ENCODE measurements at places on chromosomes 12 and 14.

GRCh38 chr12:58564721-58565120, 355.6 kb downstream of the LRIG3 start:
- no peak for DNase-seq

- no peak for DNase-seq
Observed at GRCh38 chr12:12240662-12241340, 26.0 kb downstream of the LRP6 start.

DNA sequence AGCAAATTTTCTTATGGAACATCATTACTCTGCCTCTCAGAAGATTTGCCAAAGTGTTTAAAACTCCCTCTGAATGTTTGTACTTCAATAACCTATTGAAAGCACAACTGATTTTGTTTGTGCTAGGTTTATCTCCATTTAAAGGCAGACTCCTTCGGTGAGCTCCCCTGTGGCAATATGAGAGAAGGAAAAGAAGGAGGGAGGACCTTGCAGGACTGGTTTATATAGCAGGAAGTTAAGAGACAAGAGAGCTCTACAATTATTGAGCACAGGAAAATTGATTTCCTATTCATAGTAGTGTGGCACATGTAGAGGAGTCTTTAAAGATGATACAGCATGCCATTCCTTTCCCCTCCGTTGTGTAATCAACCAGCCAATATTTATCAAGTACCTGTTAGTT, 75.5 kb downstream of the PDE3A start:
- no peak for DNase-seq

- no peak for DNase-seq
Observed at GRCh38 chr12:49109641-49110463, 795 bp downstream of the LMBR1L start.

GRCh38 chr12:22543246-22544037, 900 bp downstream of the C2CD5 start:
- peak; percentile 9 for DNase-seq

GRCh38 chr12:92109613-92110012, 36.0 kb downstream of the BTG1 start:
- DNase-seq = no peak

DNA sequence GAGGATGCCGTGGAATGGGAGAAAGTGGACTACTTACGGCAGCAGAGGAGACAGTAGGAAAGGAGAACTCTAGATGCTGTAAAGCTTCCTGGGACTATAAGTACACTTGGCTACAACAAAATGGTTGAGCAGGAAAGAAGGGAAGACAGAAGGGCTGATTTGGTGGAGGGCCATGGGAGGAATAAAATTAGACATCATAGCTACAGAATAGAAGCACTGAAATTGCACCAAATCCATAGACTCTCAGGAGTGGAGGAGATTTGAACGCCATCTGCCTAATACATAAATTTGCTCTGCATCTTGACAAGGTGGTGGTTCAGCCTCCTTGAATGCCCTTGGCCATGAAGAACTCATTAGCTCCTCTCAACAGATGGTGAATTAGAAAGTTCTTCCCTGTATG, 16.3 kb upstream of the DCP1B start:
- no peak for DNase-seq

DNA sequence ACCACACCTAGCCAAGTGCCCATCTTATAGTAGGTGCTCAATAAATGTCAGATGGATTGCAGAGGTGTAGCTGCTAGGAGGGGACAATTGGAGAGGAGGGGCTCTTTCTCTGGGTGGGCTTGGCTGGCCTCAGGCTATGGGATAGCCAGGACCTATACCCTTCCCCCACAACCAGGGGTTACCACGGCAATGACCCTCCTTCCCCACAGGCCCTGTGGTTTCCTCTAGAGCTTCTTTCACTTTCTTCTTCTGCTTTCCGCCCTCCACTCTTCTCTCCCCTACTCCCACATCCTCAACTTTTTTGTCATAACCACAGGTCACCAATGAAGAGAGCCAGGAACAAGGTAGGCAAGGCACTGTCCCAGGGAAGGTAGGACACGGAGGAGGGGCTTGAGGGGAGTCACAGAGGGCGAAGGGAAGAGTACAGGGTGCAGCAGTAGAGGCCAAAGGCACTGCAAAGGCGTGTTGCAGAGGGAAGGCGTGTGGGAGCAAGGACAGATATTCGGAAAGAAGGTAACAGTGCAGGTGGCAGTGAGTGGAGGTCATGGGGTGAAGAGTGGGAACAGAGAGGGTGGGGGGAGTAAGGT, 1.9 kb upstream of the ITGB7 start:
- no peak for DNase-seq

- no peak for DNase-seq
Observed at GRCh38 chr14:38255673-38256532, at the start of gene CLEC14A. Gene CLEC14A (minus strand): TSS chr14:38256093. CDS start chr14:38256022, 71 bp downstream.

GRCh38 chr12:111578276-111578970, 20.7 kb downstream of the ATXN2 start:
- DNase-seq = no peak

DNA sequence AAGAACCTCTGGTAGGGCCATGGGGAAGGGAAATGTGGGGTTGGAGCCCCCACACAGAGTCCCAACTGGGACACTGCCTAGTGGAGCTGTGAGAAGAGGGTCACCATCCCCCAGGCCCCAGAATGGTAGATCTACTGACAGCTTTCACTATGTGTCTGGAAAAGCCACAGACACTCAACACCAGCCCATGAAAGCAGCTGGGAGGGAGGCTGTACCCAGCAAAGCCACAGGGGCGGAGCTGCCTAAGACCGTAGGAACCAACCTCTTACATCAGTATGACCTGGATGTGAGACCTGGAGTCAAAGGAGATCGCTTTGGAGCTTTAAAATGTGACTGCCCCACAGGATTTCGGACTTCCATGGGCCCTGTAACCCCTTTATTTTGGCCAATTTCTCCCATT, 97.8 kb downstream of the HMGA2 start:
- DNase-seq = no peak

- no peak for DNase-seq
Observed at GRCh38 chr12:23049180-23049579, 424.2 kb downstream of the ETNK1 start.

- no peak for DNase-seq
Observed at GRCh38 chr14:65302571-65303189, 109.8 kb upstream of the FUT8 start.

- DNase-seq = no peak
Observed at GRCh38 chr14:34983786-34984185, 994 bp downstream of the SRP54 start.

DNA sequence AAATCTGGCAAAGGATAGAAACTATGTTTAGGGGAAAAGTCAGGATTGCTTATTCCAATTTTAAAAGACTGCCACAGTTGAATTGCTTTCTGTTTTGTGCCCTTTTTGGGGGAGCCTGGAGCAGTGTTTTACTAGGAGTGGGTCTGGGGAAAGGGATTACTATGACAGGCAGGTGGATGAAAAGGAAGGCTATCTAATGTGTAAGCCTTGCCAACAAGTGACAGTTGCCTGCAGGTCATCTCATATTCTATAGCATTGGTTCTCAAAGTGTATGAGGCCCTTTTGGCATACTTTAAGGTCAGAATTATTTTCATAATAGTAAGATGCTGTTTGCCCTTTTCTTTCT, 4.1 kb downstream of the EID3 start:
- DNase-seq = no peak

DNA sequence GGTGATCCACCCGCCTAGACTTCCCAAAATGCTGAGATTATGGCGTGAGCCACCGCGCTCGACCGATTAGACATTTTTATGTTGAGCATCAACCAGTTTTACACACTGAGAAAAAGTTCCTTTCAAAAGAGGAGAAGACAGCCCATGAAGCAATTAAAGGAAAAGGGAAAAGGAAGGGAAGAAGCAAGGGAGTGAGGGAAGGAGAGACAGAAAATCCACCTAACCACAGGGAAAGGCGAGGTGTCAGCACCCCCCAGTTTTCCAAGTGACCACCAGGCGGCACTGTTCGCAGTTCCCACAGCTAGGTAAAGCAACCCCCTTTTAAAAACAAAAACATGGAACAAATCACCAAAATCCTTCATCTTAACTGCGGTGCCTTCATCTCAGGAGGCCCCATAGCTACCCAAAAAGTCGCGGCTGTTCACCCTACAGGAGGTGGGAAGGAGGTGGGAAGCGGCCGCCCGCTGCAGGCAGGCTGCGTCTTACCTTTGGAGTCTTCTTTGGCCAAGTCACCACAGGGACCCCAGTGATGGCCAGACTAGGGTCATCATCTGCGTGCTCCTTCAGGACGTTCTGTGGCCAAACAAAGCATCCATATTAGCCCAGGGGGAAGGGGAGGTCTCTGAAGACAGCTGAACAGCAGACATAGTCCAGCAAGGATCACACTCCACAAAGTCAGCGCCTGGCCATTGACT, 86.6 kb downstream of the KDM2B start:
- peak; percentile 33 for DNase-seq

- DNase-seq = no peak
Observed at GRCh38 chr12:10540776-10541205, 35.1 kb downstream of the EIF2S3B start.

DNA sequence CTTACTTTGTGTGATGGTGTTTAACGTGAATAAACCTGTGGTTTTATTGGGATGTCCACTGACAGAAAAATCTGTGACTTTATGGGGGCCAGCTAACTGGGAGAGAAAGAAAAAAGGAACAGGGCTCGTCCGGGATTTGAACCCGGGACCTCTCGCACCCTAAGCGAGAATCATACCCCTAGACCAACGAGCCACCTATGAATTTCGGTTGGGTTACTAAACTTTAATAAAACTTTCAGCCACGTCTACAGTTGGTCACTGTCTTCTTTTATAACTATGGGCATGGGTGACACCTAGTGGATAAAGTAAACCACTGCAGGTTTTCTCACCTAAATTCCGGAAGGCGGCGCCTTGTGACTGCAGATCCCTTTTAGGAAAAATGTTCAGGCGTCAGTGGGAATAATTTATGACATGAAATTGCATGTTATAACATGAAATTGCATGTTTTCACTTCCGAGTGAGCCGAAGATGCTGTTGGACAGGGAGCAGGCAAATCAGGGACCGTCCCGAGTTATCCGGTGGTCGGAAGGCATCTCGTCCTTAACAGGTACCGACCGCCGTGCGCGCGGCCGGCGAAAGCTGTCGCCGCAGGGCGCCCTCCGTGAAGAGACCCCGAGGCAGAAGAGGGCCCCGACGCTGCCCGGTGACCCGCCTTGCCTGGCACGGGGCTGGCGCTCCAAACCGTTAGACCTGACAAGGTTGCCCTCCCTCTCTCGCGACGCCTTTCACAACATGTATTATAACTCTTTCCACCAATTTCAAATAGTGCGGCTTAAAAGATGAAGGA, 18.2 kb upstream of the RNASE12 start:
- no peak for DNase-seq

DNA sequence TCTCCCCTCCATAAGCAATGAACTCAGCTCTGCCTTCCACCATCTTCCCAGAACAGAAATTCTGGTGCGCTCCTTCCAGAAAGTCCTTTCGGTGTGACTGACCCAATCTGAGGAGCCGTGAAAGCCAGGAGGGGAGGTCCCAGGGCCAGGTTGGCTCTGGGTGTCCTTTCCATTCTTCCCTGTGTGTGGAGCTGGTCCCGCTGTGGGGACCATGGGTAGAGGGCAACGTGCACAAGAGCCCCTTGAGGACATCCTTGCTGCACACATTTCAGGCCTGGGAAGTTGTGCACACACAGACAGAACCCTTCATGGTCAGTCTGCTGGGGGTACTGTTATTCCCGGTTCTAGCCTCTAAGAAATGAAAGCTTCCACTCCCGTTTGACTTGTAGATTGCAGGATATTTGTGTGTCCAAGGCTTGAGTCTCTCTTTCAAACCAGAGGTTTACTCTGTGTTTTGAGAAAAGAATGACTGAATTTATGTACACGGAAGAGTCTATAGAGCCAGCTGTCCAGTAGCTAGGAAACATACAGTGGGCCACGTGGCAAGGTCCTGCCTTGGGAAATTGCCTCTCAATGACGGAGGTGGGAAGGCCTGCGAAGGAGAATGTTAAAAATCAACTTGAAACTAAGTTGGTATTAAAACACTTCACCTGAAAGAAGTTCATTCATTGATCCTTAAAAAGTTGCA, 10.1 kb downstream of the NFKBIA start:
- DNase-seq = no peak

- DNase-seq = no peak
Observed at GRCh38 chr14:39085933-39086332, 17.1 kb downstream of the SEC23A start.
